ENCODE measurements at places on chromosomes 6 and 20. TPM values are rescaled to one million over a fixed set of nuclear protein-coding genes. Genes with fewer than 3 reads are reported as not detected.

The OR12D3 gene
- total RNA-seq, result not detected

The TXLNB gene
- total RNA-seq, result not detected

The HSPA12B gene
- not detected for total RNA-seq

The CPXM1 gene
- total RNA-seq, result not detected

The SLC4A11 gene
- total RNA-seq, result 46.1 TPM

The OR2B6 gene
- 1.5 TPM for total RNA-seq

The SIRPD gene
- 0.37 TPM for total RNA-seq

The LRRN4 gene
- total RNA-seq, result 0.23 TPM

DNA sequence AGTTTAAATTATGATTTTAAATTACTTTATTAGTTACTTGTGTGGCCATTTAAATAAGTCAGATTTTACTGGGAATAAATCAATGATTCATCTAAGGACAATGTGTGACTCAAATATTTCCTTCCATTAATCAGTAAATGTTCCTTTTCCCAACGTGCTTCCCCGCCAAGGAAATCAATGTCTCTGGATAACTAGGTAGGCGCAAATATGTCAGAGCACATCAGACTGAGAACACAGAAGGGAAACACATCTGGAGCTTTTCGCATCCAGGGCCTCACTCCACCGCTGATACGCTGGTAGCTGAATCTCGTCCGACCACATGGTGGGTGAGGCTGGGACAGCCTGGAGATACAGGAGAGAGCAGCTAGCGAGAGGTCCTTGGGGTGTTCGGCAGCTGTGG is 56.4 kb upstream of the RPS6KA2 start:
- no peak overlapping the region for H3K27ac ChIP-seq
- no peak overlapping the region for H3K4me3 ChIP-seq
- H3K36me3 ChIP-seq, result no peaks in the 10 kb centered on the region
- no peak for DNase-seq

DNA sequence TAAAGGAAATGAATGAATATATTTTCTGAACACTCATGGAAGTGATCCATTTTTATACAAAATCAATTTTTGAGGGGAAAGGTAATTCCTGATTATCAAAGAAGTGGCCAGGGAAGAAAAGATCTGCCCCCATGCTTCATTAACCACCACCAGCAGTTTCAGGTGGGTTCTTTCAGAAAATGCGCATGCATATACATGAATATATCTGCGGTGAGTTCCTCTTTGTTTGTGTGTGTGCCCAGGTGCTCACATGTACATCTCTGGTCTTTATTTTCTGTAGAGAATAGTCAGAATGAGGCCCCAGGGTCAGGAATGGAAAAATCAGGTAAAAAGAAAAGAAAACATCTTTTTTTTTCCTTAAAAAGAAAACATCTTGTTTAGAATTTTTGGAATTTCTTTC is 88.4 kb downstream of the SGK1 start:
- DNase-seq, result no peak
- no peaks in the 10 kb centered on the region for H3K4me1 ChIP-seq
- no peaks in the 10 kb centered on the region for H3K36me3 ChIP-seq
- H3K27me3 ChIP-seq, result no peaks in the 10 kb centered on the region
- H3K4me3 ChIP-seq, result no peak overlapping the region

GRCh38 chr6:136945711-136946121 is 23.6 kb downstream of the SLC35D3 start:
- H3K4me3 ChIP-seq, result no peak overlapping the region
- H3K36me3 ChIP-seq, result no peaks in the 10 kb centered on the region

DNA sequence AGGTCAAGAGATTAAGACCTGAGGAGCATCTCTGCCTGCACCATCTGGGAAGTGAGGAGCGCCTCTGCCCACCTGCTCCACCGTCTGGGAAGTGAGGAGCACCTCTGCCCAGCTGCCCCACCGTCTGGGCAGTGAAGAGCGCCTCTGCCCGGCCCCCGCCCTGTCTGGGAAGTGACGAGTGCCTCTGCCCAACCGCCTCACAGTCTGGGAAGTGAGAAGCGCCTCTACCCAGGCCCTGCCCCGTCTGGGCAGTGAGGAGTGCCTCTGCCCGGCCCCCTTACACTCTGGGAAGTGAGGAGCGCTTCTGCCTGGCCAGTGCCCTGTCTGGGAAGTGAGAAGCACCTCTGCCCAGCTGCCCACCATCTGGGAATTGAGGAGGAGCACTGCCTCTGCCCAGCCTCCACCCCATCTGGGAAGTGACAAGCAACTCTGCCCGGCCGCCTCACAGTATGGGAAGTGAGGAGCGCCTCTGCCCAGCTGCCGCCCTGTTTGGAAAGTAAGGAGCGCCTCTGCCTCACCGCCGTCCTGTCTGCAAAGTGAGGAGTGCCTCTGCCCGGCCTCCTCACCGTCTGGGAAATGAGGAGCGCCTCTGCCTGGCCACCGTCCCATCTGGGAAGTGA is 270.4 kb upstream of the NRSN1 start:
- no peak for DNase-seq
- H3K4me3 ChIP-seq, result no peak overlapping the region
- H3K36me3 ChIP-seq, result no peaks in the 10 kb centered on the region
- no peaks in the 10 kb centered on the region for H3K27me3 ChIP-seq
- H3K4me1 ChIP-seq, result no peaks in the 10 kb centered on the region

- H3K27me3 ChIP-seq, result no peaks in the 10 kb centered on the region
- H3K4me1 ChIP-seq, result no peaks in the 10 kb centered on the region
- no peaks in the 10 kb centered on the region for H3K36me3 ChIP-seq
- no peak overlapping the region for H3K27ac ChIP-seq
Observed at GRCh38 chr6:17021539-17021889, 80.3 kb upstream of the STMND1 start.

- no peaks in the 10 kb centered on the region for H3K27me3 ChIP-seq
- no peak overlapping the region for H3K4me3 ChIP-seq
- peak; percentile 48 for DNase-seq
Observed at GRCh38 chr20:44171775-44172571, 15.0 kb downstream of the JPH2 start.

- H3K4me3 ChIP-seq, result no peak overlapping the region
- DNase-seq, result no peak
- H3K27me3 ChIP-seq, result peaks cover 70% of the 10 kb centered on the region
- no peak overlapping the region for H3K27ac ChIP-seq
- no peaks in the 10 kb centered on the region for H3K4me1 ChIP-seq
- H3K36me3 ChIP-seq, result no peaks in the 10 kb centered on the region
Observed at GRCh38 chr20:17457079-17457478, 74.1 kb downstream of the BFSP1 start.

GRCh38 chr20:57435498-57436222 is 44.5 kb downstream of the RBM38 start:
- peak; percentile 96 for DNase-seq
- peaks cover 53% of the 10 kb centered on the region for H3K4me1 ChIP-seq
- peak overlapping the region; percentile 22 for H3K27ac ChIP-seq
- H3K27me3 ChIP-seq, result no peaks in the 10 kb centered on the region
- H3K4me3 ChIP-seq, result no peak overlapping the region

DNA sequence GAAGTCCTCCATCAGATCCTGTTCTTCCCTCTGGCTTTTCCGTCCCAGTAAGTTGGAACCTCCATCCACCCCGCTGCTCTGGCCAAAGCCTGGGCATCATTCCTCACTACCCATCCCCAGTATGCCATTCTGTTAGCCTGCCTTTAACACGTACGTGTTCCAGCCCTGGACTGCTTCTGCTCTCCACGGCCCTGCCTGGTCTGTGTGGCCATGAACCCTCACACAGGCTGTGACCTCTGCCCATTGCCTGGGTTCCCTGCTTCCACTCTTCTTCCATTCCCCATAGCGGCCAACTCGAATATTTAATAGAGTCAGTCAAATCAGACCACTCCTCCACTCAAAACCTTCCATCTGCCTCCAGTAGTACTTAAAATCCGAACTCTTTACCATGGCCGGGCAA is 29.4 kb downstream of the RALGAPA2 start:
- H3K4me3 ChIP-seq, result no peak overlapping the region
- H3K36me3 ChIP-seq, result no peaks in the 10 kb centered on the region
- no peak for DNase-seq
- H3K27ac ChIP-seq, result no peak overlapping the region

GRCh38 chr6:36760685-36761435 is 63.2 kb downstream of the RAB44 start:
- peaks cover 7% of the 10 kb centered on the region for H3K4me1 ChIP-seq
- H3K27ac ChIP-seq, result no peak overlapping the region
- H3K4me3 ChIP-seq, result no peak overlapping the region
- no peak for DNase-seq
- H3K36me3 ChIP-seq, result no peaks in the 10 kb centered on the region

DNA sequence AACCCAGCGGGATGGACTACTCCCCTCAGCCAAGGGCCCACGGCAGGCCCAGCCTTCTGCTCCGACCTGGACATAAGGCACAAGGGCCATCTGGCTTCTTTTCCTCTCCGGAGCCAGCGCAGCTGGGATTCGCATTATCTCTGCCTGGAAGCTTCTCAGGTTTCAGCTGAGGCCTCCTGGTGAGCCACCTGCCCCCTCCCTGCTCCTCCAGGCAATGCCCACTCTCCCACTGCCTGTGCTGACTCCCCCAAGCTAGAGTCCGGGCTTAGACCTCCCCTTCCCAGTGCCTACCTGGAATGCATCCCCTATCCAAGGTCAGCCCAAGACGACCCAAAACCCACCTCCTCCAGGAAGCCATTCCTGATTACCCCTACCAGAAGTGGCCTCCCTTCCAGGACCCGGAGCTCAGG is 60.7 kb downstream of the EZR start:
- no peaks in the 10 kb centered on the region for H3K36me3 ChIP-seq
- no peak overlapping the region for H3K4me3 ChIP-seq
- H3K4me1 ChIP-seq, result peaks cover 12% of the 10 kb centered on the region
- H3K27ac ChIP-seq, result no peak overlapping the region
- no peak for DNase-seq
- no peaks in the 10 kb centered on the region for H3K27me3 ChIP-seq

DNA sequence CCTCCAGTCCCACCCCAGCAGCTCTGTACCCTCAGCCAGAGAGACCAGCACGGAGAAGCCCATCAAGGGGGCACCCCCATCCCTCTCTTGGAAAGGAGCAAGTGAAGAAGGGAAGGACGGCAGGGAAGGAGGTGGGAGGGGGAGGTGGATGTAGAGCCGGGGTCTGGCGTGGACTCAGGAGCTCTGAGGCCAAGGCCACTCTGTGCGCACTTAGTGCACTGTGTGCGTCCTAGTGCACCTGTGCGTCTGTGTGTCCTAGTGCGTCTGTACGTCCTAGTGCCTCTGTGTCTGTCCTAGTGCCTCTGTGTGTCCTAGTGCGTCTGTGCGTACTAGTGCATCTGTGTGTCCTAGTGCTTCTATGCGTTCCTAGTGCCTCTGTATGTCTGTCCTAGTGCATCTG is 54.2 kb downstream of the DSTN start:
- no peak overlapping the region for H3K27ac ChIP-seq
- H3K27me3 ChIP-seq, result no peaks in the 10 kb centered on the region
- DNase-seq, result no peak
- H3K36me3 ChIP-seq, result no peaks in the 10 kb centered on the region

DNA sequence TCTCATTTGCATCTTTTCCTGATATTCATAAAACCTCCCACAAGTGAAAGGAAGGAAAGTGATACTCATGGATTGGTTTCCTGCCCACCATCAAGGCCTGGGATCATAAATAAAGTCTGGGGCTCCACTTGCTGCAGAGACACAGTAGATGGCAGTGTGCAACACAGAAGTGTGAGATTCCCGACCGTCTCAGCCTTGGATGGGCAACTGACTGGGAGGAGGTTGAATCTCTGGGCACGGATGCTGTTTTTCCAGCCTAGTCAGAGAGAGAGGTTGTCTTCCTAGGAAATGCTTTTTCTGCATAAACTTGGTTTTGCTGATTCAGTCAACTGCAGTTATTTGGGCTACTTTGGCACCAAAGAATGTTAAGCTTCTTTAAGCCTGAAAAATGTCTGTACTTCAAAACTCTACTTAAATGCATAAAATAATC is 9.9 kb upstream of the RFPL4B start:
- H3K27ac ChIP-seq, result no peak overlapping the region
- DNase-seq, result no peak
- H3K4me1 ChIP-seq, result no peaks in the 10 kb centered on the region

- H3K27ac ChIP-seq, result peak overlapping the region; percentile 87
- H3K4me3 ChIP-seq, result peak overlapping the region; percentile 45
- no peaks in the 10 kb centered on the region for H3K27me3 ChIP-seq
Observed at GRCh38 chr6:37242429-37243052, 15.0 kb upstream of the TBC1D22B start.

GRCh38 chr6:146041282-146041681 is 12.4 kb downstream of the GRM1 start:
- H3K27ac ChIP-seq, result no peak overlapping the region
- H3K4me1 ChIP-seq, result no peaks in the 10 kb centered on the region
- no peak overlapping the region for H3K4me3 ChIP-seq
